Activated CD4-positive, alpha-beta T cell treated with anti-CD3 and anti-CD28 coated beads for 1 hour (primary cell): ENCODE measurements at places on chromosomes 5 and 9.

DNA sequence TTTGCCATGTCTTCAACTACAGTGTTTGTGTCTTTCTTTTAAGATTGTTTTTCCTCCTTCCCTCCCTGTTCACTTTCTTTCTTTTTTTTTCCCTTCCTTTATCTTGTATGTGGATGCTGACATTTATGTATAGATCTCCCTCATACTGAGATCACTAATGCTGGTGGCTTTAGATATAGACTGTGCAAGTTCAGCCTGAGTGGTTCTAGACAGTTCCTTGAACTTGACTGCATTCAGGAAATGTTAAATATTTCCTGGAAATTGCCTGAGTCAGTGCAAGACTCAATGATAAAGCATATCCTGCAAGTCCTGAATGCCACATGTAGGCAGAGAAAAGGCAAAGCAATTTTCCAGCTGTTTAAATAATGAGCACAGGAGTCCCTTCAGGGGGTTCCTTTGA lies 182.5 kb upstream of the NR3C1 start:
- no peak for DNase-seq

DNA sequence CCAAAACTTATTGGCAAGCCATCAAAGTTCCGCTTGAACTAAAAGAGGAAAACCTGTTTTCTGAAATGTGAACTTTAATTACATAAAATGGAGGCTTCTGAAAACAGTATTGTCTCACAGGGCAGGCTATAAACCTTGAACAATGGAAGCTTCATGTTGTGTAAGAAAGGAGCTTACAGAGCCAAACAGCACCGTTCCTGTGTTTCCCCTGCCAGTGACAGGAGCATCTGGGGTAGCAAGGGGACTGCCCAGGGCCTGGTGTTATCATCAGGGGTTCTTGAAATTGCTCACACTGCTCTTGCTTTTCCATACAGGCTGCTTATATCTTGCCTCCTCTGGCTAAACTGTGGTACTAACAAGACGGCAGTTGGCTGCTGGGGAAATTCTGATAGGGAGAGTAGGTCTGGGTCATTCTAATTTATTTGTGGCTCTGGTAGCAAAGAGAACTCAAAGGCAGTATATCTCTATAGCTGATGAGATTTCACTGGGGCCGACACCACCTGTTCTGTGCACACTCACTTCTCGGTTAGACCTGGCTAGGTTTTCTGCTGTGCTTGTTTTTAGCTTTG lies 40.4 kb downstream of the BASP1 start:
- DNase-seq, result no peak

GRCh38 chr9:123657941-123658340 lies 272.0 kb downstream of the DENND1A start:
- no peak for DNase-seq

DNA sequence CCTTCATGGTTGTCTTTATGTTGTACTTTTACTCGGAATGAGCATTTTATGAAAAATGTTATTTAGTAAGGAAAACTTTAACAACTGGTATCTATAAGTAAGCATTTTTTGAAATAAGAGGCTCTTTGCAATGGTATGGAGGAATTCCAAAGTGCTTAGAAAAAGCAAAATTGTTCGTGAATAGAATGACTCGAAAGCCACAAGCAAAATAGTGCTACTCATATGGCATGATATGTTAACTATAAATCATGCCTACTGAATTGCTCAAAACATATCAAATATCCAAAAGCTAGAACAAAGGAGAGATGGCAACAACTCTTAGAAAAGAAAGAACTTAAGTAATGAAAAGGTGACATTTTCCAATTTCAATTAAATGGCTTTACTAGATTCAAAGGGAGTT lies 216.3 kb downstream of the KIAA0825 start:
- DNase-seq, result no peak

DNA sequence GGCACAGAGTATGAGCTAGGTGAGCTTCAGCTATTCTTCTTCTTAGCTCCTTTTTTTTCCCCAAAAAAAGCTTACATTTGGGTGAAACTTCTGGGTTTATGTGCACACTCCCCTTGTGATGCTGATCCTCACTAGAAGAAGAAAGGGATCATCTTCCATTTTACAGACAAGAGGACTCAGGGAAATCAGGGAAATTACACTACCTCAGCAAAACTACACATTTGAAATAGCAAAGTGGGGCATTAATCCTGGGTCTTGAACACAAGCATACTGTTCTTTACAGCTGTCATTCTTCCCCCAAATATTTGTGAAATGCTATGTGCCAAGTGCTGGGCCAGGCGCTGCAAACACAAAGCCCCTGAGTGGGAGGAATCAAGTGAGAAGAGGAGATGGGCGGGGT lies 68.6 kb upstream of the NFIL3 start:
- no peak for DNase-seq

GRCh38 chr5:128406803-128407202 lies 131.2 kb downstream of the FBN2 start:
- no peak for DNase-seq

GRCh38 chr5:2142456-2142954 lies 259.8 kb upstream of the IRX4 start:
- no peak for DNase-seq

DNA sequence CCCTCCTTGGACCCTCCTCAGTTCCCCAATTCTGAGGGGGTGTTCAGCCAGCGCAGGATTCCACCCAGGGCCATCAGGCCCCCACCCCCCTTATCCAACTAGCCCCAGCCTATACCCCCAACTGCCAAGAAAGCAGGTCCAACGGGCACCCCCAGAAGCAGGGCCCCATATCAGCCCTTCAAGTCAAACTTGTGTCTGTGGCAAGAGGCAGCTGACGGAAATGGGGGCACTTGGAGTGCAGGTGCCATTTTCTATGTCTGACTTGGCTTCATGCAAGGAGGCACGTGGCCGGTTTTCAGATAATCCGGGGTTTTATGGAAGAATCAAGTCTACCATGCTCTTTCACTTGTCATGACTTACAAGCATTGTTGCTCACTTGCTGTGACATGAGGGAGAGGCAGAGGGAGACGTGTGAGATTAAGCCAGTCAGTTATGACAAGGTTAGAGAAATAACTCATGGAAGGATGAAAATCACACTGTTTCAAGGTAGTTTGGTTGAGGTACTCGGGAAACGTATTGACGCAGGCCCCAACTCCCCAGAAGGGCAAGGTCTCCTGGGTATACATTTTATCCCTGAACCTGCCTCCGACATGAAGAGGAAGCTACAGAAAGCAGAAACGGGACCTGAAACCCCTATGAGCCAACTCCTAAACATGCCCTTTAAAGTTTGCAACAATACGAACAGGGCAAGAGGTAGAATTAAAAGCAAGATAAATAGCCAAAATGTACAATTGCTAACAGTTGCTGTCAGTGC lies 26.5 kb upstream of the CLPTM1L start:
- no peak for DNase-seq

DNA sequence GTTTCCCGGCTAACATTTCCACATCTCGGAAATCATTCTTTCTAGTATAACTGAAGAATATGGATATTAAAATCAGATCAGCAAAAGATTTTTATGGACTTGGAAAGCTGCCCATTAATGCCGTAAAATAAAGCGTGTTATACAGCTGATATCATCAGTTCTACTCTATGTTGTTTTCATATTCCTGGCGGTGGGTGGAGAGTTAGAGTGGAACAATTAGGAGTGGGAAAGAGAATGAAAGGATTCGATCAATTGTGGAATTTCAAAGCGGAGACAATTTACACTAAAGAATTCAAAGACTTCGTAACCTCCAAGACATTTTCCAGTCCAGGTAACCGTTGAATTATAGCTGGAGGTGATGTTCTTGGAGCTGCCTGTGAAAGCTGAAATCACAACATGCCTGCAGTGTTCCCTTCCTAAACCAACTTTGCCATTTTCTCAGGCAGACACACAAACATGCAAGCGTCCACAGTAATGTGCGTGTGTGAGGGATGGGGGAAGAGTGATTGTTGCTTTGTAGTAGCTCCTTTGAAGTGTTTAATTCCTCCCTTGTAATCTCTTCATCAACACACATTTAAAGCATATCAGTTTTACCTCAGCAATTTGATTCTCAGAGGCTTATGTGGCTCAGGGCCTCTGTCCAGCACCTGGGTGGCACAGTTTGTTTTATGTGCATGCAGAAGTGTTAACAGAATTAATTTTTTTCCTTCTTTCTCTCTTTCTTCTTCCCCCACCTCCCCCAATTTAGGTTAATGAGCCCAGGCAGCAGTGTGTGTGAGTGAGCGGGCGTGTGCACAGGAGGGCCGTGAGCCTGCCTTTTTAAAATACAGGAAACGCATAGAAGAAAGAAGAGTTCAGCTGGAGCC lies 544.1 kb downstream of the RAB3C start:
- no peak for DNase-seq

GRCh38 chr9:115945009-115945431 lies 208.6 kb upstream of the PAPPA start:
- no peak for DNase-seq
